ENCODE measurements at places on chromosomes 3 and 15.
A peak's percentile ranks its signal among the peaks of the same experiment; 100 is the strongest.

DNA sequence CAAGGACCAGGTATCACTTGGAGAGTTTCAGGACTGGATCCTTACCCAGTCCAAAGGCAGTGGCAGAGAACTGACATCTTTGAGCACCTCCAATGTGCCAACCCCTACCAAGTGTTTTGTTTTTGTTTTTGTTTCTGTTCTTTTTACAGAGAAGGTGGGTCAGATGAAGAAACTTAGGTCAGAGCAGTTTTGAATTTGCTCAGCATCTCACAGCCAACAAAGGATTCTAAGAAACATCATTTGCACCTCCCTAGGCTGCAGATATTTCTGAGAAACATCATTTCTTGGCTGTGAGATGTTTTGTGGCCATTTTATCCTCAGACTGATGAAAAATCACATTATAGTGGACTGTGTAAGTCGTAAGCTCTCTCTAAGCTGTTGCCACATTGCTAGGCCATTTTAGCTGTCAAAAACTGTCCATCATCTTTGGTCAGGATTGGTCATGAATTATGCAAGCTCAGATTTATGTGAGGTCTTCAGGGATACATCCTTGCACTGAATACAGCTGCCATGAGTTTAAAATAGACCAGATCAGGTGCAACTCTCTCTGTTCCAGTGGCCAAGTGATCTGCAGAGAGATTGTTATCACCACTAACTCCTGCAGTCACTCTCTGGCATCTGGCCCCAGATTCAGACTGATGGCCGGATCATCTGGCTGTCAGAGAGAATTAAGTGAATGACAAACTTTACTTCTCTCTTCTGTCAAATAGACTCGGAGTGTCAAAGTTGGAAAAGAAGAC, 341.5 kb downstream of the EPHB1 start:
- no peak for DNase-seq

DNA sequence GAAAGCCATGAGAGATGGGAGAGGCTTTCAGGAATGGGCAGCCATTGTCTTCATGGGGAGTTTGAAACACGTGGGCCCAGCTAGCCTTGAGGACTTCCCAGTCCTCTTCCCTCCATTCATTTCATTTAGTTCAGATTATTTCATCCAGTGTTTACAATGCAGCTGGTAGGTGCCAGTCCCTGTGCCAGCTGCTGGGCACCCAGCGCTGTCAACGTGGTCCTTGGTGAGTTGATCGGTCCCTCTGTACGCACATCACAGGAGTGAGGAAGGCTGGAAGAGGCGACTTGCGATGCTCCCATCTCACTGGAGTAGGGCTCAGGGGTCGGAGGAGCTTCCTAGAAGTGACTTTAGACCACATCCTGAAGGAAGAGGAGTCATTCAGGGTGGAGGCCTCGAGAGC, 206.4 kb upstream of the BHLHE40 start:
- DNase-seq, result no peak

GRCh38 chr3:76131396-76132153, 346.2 kb upstream of the ZNF717 start:
- DNase-seq, result no peak

DNA sequence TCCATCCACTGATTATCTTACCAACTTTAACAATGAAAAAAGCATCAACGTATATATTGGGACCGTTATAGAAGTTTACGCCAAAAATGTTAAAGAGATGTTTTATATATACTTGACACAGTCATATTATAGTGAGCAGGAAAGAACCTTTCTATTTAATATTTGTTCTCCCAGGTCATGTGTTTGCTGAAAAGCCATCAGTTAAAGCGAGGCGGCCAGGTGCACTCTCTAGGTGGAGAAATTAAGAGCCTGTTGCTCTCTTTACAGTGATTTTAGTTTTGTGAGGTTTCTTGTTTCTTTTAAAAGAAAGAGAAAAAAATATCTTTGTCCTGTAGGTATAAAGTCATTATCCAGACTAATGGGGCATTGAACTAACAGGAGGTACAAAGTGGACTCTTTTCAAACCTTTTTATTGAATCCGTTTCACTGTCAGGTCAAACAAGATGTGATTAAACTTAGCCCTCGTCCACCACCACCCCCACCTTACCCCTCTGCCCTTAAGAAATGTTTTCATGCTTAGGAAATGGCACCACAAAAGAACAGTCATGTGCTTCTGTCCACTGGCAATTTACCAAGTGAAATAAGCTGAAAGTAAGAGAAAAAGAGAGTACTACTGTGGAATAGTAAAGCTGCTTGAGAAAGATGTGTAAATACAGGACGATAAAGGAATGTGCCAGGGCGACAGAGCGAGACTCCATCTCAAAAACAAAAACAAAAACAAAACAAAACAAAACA, 279.9 kb downstream of the PTPRG start:
- no peak for DNase-seq

DNA sequence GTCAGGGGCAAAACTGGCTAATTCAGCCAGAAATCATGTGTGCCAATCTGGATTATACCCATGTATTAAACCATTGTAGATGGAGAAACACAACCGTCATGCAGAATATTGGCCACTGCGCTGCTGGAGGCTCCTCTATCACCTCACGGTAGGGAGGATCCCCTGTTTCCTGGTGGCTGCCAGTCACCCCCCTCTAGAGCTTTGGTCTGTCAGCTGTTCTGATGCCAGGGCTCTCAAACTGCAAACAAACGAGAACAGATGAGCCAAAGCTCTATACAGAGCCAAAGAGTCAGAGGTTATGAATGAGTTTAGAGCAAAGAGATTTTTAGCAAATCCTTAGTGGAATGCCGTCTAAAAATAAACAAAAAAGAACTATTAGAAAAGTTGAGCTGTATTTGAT, 62.5 kb downstream of the IL20RB start:
- DNase-seq, result no peak

DNA sequence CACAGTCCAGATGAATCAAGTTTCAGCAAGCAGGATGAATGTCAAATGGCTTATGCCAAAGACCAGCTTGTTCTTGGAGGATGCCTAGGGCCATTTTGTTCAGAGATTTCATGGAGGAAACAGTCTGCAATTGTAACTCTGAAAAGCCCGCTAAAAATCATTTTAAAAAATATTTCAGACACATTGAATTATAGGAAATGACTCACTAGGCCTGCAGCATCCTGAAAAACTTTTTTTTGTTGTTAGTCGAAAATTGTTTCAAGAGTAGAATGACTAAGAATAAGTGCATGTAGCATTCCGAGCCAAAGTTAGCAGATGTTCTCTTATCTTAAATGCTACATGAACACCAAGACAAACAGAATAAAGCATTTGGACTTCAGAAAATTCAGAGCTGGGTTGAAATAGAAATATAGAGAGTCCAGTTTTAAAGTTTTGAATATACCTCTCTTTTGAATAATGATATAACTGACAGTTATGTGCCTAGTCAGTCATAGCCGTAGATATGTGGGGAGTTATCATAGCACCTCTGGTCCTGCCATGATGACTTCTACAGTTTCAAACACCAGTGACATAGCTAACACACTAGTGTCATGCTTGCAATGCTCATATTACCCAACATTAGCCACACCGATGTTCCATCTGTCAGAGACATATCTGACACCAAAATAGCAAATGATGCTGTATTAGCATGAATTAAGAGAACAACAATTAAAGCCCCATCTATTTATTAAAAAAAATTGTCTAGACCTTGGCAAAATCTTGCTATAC, 1462.8 kb upstream of the GBE1 start:
- no peak for DNase-seq

- no peak for DNase-seq
Measured at GRCh38 chr15:64640146-64640871, 135.1 kb downstream of the RBPMS2 start.

GRCh38 chr3:145899241-145899640, 261.7 kb downstream of the PLOD2 start:
- no peak for DNase-seq

- no peak for DNase-seq
Measured at GRCh38 chr3:18883571-18883970, 264.7 kb upstream of the KCNH8 start.

DNA sequence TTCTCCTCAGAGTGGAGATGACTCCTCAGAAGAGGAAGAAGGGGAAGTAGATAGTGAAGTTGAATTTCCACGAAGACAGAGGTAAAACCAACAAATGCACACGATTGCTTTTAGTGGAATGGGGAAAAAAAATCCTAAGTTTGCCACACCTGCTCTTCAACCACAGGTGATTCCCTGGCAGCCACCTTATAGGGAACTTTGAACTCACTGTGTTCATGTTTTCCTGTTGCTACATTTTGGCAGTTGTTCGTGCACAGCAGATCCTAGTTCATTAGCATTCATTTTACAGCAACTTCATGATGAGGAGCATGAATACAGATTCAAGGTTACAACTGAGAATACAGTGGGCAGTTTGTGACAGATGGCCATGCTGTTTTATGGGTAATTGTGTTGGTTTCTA, 21.5 kb downstream of the TMEM41A start:
- DNase-seq, result no peak

DNA sequence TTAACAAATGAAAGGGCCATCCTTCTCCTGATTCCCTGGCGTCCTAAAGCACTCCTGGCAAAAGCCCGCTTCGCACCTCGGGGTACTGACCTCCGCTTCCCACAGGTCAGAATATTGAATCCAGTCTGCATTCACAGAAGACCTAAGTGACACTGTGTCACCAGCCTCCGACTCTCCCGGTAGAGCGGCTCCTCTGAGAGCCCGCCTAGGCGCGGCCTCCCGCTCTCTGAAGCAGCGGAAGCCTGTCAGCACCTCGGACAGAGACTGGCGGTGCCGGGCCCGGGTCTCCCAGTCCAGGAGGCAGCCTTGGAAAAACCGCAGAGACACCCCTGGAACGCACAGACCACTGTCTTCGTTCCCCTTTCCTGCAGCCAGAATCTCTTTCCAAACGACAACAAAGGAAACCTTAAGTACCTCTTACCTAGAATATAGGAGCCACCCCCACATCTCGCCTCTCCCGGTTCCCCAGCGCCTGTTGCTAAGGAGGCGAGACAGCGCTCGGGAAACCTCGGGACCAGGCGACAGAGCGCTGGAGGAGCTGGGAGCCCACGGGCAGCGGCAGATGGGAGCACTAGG, 1.2 kb downstream of the GABRB3 start:
- DNase-seq, result no peak

- DNase-seq, result peak; percentile 50
Measured at GRCh38 chr3:171459137-171459941, 866 bp downstream of the TNIK start.

DNA sequence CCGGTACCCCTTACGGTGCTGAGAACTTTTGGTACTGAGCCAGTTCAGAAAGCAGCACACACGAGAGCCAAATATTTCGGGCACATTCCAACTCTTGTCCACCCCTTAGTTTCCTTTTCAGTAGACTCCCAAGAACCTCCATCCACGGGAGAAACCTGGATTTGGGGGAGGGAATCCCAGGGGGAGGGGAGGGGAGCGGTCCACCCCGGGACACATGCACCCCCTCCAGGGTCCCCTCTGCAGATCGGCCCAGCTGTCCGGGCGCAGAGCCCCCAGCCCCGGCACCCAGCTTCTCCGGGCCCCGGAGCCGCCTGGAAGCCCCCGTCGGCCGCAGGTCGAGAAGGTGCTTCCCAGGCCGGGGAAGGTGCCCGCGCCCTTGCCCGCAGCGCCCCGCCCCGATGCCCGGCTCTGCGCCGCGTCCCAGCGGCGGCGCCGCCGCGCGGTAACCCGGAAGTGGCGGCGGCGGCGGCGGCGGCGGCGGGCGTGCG, 455 bp upstream of the ABHD17C start:
- no peak for DNase-seq

DNA sequence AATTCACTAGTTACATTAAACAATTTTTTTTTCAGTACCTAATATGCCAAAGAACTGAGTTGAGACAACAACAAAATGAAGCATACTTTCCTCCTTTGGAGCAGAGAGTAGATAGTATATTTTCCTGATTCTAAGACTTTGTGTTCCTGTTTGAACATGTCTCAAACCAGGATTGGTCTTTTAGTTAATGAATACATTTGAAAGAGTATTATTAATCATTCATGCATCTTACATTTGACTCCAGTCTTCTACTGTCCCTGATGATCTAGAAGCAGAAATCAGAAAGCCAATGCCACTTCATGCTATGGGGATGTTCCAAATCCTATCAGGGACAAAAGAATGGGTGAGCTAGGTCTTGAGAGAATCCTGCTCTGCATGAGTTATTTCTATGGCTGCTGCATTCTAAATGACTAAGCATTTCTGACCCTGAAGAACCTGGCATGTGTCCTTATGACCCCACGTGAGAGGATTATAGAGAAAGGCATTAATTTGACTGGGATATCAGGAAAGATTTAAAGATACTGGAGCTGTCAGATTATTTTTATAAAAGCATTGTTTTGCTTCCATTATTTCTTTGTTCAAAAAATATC, 32.9 kb upstream of the MBNL1 start:
- DNase-seq, result no peak

GRCh38 chr15:47987908-47988532, 132.8 kb upstream of the SLC24A5 start:
- no peak for DNase-seq

DNA sequence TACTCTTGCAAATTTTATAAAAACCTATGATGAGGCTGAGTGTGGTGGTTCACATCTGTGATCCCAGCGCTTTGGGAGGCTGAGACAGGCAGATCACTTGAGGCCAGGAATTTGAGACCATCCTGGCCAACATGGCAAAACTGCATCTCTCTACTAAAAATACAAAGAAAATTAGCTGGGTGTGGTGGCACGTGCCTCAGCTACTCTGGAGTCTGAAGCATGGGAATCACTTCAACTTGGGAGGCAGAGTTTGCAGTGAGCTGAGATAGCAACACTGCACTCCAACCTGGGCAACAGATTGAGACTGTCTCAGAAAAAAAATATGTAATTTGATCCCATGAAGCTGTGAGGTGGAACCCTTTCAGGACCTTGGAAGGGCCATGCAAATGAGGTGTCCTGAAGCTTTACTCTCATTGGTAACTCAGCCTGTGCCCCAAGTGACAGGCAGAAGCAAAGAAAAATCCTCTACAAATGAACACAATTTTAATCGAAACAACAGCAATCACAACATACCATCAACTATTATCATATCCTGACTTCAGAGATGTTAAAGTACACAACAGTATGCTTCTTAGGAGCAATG, 84.6 kb upstream of the CDV3 start:
- no peak for DNase-seq

DNA sequence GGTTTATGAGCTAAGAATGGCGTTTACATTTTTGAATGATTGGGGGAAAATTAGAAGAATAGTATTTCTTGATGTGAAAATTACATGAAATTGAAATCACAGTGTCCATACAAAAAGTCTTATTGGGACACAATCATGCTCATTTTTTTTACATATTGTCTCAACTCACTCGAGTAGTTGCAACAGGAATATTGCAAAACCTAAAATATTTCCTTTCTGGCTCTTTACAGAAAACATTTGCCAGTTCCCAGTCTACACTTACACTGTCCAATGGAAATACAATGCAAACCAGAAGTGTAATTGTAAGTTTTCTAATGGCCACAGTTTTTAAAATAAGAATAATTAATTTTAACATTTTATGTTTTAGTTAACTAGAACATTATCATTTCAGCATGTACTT, 137.8 kb downstream of the SAMMSON start:
- DNase-seq, result no peak

Measured in activated naive CD4-positive, alpha-beta T cell (primary cell).